T-helper 17 cell (primary cell): ENCODE measurements at places on chromosomes 2 and 18. TPM values are rescaled to one million over a fixed set of nuclear protein-coding genes. Genes with fewer than 3 reads are reported as not detected.
A peak's percentile ranks its signal among the peaks of the same experiment; 100 is the strongest.

MTLN gene
- 20.6 TPM for total RNA-seq

DNA sequence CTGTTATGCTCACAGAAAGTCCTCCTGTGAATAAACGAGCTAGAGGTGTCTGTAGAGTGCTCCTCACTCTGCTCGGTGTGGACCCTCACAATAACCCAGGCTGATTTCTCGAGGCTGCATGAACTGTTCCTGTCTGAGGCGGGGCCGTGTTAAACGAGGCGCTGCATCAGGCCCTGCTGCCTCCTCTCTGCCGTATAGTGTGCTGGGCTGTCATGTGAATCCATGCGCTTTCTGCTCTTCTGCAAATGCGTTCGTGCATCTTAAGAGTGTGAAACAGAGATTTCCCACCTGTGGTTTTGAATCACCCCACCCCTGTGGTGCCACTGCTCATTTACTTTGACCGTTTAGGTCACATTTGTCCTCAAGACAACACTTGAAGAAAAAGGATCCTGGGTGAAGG is 26.2 kb downstream of the TRAF3IP1 start:
- peaks cover 4% of the 10 kb centered on the region for H3K4me1 ChIP-seq
- peaks cover 4% of the 10 kb centered on the region for H3K36me3 ChIP-seq
- H3K27me3 ChIP-seq: no peaks in the 10 kb centered on the region
- no peak overlapping the region for H3K4me3 ChIP-seq
- no peak overlapping the region for H3K27ac ChIP-seq

GALR1 gene
- total RNA-seq: not detected

- peaks cover 2% of the 10 kb centered on the region for H3K4me1 ChIP-seq
- no peak overlapping the region for H3K27ac ChIP-seq
- no peak overlapping the region for H3K4me3 ChIP-seq
- H3K27me3 ChIP-seq: no peaks in the 10 kb centered on the region
- H3K36me3 ChIP-seq: peaks cover 3% of the 10 kb centered on the region
Observed at GRCh38 chr2:73037947-73038585, 33.4 kb downstream of the SFXN5 start.

DNA sequence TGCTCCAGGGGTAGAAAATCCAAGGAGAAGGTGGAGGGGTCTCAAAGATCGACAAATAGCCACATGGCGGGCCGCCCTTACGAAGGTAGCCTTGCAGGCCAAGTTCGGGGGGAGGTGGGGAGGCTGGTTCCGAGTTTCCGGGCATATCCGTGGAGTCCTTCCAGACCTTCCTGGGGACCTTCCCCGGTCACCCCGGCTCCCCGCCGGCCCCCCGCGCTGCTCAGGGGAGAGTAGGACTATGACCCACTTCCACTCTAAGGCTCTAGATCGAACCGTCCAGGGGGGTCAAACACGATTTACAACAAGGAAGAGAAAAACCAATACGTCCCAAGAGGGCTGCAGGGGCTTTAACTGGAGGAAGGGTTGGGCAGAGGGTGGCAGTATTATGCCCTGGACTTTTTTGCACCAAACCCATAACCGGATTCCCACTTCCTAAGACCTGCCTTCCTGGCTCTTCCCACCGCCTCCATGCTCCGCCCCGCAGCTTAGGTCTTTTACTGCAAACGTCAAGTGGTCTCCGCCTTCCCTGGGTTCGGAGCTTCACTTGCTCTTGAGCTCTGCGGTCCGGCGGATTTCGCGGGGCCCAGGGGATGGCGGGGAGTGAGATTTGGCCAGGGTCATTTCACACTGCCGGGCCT is 779 bp upstream of the LYPD6 start:
- H3K36me3 ChIP-seq: peaks cover 10% of the 10 kb centered on the region
- peak overlapping the region; percentile 79 for H3K4me3 ChIP-seq
- H3K4me1 ChIP-seq: peaks cover 4% of the 10 kb centered on the region
- peaks cover 67% of the 10 kb centered on the region for H3K27me3 ChIP-seq
